ENCODE measurements at places on chromosomes 5 and 9.

GRCh38 chr5:144125163-144125726, 45.2 kb downstream of the YIPF5 start:
- DNase-seq, result peak; percentile 34

DNA sequence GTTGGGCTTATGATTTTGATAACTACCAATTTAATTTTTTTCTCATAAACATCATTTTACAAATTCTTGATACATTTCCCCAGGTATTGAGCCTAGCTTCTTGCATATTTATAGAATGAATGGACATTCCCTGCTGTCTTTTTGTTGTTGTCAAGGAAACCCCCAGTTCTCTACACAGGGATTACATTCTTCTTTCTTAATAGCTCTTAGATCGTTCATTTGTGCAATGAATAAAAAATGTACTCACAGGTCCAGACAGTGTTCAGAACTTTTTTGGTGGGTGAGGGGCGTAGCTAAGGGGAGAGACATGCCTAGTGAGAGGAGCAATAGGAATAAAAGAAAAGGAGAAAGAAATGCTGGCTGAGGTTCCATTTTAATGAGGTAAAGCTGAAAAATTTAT, 58.6 kb downstream of the VCAN start:
- DNase-seq, result no peak

DNA sequence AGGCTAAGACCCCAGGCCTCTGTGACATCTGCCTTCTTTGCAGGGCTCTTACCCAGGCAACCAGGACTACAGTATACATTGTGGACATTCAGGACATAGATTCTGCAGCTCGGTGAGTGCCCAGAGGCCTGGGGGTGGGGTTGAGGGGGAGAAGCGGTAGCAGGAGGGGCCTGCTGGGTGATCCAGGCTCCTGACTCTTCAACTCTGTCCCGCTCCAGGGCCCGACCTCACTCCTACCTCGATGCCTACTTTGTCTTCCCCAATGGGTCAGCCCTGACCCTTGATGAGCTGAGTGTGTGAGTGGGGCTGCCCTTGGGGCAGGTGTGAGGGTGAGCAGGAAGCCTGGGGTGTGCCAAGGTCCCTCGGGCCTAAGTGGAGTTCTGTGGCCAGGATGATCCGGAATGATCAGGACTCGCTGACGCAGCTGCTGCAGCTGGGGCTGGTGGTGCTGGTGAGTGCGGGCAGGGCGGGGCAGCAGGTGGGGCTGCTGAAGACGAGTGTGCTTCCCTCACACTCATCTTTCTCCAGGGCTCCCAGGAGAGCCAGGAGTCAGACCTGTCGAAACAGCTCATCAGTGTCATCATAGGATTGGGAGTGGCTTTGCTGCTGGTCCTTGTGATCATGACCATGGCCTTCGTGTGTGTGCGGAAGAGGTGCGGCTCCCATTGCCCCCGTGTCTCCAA, 19.8 kb downstream of the GPRIN1 start:
- no peak for DNase-seq

DNA sequence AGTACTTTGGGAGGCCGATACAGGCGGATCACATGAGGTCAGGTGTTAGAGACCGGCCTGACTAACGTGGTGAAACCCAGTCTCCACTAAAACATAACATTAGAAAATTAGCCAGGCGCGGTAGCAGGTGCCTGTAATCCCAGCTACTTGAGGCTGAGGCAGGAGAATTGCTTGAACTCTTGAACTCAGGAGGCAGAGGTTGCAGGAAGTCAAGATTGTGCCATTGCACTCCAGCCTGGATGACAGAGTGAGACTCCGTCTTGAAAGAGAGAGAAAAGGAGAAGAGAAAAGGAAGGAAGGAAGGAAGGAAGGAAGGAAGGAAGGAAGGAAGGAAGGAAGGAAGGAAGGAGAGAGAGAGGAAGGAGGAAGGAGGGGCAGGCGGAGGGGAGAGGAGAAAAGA, 45.1 kb downstream of the MYO10 start:
- no peak for DNase-seq

DNA sequence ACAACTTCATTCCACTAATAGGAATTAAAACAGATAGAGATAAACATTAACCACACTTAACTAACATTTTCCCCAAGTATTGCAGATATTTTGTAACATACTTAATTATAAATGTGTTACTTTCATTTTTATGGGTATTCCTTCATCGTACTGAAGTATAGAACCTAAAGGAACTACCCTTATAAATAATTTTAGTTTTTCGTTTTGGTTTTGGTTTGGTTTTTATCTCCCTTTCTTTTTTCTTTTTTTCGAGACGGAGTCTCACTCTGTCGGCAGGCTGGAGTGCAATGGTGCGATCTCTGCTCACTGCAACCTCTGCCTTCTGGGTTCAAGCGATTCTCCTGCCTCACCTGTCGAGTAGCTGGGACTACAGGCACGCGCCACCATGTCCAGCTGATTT, 60.1 kb upstream of the LMNB1 start:
- no peak for DNase-seq

DNA sequence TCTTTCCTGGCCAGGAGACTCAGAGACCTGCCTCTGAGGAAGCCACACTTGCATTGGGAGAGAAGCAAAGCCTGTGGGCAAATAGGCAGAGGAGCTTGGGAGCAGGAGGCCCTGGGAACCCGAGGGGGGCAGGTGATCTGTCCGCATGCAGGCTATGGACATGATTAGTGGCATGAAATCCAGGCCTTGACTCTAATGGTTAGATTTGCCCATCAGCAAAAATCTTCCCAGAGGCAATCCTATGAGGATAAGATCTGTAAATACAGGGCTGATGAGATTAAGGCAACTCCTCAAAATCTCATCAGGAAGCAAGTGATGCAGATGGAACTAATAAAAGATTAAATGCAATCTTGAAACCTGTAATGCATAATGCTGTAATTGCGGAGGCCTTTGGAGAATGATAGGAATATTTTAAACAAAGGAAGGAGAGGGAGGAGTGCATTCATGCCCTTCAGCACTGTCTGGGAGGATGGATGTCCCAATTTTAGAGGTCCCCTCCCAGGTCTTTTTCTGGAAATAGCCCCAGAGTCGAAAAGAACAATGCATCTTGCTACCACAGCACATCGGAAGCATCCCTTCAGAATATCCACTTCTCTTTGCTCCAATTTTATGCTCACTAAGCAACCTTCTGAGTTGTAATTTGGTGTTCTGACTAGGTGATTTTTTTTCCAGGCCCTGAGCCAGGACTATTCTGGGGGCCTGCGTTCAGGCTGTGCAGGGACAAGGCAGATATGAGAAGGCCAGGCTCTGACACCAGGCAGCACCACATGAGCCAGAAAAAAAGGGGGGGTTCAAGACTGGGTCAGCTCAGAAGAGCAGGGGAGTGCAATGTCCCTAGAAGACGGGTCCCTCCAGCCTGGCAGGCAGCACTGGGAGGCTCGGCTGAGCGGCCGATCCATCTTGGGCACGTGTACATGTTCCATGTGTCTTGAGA, 66.5 kb downstream of the MED10 start:
- DNase-seq, result no peak

DNA sequence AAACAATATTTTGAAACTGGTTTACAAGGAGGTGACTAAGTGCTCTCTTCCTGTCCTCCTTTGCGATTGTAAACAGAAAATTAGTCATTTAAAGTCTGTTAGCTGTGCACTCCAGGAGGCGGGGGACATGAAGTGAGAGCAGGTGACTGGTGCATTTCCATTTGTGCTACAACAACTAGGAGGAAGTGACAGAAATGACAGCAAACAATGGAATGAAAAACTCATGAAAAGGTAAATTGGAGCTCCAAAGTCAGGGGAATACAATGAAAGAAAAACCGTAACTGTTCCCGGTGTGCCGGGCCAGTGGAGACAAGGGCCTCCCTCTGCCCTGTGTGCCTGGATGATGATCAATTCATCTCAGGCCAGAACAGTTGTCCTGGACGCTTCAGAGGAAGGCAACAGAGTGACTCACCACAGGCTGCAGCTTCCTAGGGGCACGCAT, 439.9 kb downstream of the GADD45G start:
- DNase-seq, result no peak

- DNase-seq, result peak; percentile 81
These were observed 13.9 kb downstream of the NINJ1 start for GRCh38 chr9:93119953-93120845.

DNA sequence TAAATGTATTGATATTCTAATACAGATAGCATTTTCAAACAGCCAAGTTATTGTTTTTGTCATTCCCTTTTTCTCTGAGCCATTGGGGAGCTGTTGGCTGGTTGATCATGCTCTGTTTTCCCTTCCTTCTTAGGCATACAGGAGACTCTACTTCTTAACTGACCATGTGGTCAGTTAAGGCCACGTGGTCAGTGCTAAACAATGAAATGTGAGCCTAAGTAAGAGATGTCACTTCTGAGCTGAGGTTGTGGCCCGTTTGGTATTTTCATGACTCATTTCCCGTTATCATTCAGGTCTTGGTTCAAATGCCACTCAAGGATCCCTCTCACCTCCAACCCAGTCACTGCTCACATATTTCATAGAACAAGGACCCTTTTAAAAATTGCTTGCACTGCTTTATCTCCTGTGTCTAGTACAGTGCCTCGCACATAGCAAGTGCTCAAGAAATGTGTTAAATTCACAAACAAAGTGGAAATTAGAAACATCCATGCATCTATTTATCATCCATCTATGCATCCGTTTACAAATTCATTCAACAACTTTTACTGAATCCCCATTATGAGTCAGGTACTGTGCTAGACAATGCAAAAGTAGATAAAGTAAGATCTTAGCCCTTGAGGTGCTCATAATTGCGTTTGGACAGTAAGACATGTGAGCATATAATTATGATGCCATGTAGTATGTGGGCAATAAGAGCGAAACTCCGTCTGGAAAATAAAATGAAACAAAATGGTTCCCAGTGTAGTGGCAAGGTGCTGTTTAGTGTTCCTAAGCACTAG, 50.7 kb downstream of the ARRDC3 start:
- DNase-seq, result no peak

DNA sequence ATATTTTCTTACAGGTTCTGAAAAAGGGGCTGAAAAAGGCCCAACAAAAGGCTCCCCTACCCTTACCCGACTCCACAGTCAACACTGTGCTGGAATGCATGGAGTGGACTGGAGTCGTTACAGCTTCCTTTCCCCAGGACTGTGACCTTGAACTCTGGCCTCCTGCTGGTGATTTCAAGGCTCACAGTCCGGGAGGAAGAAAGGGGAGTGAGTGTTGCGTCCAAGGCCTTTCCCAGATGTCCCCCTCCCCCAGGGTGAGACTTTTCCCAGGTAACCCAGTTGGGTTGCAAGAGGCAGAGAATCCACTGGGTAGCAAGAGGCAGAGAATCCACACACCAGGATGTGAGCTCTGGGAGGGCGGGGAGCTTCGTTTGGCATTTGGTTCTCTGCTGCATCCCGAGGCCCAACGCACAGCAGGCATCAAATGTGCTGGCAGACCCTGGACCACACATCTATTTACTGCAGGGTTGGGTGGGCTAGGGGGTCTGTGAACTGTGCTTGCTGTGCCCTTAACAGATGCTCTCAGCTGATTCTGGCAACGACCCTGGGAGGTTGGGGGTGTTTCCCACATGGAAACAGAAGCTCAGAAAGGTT, 37.5 kb downstream of the FABP6 start:
- no peak for DNase-seq

DNA sequence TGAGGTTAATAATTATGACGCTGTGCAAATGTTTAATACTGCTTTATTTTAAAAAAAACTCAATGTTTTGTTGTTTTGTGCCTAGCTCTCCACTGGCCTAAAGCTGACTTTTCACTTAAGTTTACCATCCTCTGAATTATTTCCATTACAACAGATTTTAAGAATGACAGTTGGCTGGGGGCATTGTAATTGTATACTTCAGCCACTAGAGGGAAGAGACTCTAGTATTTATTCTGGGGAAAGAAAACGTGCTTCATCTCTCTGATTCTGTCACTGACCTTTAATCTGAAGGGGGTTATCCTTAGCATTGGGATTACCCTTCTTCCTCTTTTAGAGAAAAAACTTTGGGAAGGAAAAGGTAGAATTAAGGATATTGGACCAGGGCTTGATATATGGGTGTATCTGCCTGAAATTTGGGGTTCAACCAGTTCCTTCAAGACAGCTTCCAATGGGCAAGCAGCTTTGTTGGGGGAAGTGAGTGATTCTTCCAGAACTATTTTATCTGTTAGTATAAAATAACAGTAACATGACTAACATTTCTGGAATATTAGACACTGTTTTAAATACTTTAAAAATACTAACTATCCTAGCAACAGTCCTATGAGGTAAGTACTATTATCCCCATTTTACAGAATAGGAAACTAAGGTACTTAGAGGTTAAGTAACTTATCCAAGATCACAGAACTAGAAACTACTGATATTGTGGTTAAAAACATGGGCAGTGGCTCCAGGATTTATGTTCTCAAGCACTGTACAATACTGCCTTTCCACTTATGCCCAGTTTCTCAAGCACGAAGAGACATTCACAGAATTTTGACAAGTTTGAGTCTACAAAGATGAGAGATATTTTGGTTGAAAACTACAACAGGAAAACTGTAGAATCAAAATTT, 208.4 kb downstream of the CD180 start:
- DNase-seq, result no peak

DNA sequence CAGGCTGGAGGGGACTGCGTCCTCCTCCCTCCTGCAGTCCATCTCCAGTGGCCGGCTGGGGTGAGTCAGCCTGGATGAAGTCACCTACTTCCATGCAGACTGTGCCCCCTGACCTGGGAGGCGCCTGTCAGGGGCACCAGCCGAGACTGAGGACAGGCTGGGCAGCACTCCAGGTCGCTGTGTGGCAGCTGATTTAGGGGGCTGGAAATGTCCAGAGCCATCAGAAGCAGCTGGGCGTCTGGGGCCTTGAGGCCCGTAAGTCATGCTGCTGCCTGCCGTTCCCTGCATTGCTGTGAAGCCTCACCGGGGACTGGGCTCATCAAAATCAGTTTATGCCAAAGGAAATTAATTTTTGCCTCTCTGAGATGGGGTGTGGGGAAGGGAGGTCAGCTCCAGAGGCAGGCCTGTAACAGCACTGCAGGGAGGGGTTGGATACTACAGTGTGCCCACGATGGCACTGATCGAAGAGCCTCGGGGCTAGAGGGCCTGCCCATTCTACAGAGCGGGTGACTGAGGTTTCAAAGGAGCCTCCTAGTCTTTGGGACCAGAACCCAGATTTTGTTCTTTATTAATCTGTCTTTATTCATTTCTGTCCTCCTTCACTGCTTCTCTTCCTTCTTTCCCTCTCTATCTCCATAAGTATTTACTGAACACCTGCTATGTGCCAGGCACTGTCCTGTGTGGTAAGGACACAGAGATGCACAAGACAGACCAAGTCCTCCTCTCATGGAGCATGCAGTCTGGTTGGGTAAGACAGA, 70.4 kb upstream of the PSD2 start:
- DNase-seq, result peak; percentile 81

DNA sequence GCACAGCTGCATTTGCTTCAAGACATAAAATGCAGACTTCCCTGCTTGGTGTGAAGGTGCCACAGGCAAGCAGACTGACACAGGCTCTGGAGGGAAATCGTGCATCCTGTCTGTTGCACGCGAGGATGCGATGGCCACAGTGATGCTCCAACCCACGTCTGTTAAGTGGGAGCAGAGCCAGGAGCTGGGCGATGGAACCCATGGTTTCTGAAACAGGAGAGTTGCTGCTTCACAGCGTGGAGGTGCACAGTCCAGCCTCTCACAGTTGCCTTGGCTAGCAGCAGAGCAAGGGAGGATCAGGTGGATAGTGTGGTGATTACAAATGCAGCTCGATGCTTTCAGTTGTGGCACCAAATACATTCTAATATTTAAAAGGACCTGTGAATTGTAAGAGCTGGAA, 108.8 kb downstream of the TENT4A start:
- DNase-seq, result no peak

GRCh38 chr5:64973215-64973614, 204.5 kb downstream of the CWC27 start:
- DNase-seq, result no peak

GRCh38 chr9:27963836-27964235, 390.6 kb upstream of the C9orf72 start:
- DNase-seq, result no peak

GRCh38 chr9:69937833-69938535, 105.7 kb upstream of the MAMDC2 start:
- no peak for DNase-seq
